ENCODE measurements at places on chromosomes 1 and 21.
A peak's percentile ranks its signal among the peaks of the same experiment; 100 is the strongest.

GRCh38 chr21:34523019-34523555, 11.1 kb upstream of the KCNE1 start:
- DNase-seq, result no peak

- no peak for DNase-seq
These were observed 6.9 kb downstream of the SERTAD4 start for GRCh38 chr1:210239349-210240111.

DNA sequence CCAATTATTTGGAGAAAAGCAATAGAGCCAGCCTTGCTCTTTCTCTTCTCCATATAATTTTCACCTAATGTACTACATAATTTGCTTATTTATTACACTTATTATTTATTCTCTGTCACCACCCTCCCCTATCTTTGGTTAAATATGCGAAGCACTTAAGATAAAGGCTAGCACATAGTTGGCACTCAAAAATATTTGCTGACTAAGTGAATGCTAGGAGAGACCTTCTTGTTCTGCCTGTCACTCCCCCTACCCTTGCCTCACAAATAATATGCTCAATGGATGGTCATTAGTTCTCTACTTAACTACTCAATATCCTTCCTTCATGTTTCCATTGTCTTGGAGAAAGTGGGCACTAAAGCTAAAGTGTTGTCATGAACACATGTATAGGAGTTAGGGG, 139.7 kb upstream of the ZC3H11B start:
- no peak for DNase-seq

DNA sequence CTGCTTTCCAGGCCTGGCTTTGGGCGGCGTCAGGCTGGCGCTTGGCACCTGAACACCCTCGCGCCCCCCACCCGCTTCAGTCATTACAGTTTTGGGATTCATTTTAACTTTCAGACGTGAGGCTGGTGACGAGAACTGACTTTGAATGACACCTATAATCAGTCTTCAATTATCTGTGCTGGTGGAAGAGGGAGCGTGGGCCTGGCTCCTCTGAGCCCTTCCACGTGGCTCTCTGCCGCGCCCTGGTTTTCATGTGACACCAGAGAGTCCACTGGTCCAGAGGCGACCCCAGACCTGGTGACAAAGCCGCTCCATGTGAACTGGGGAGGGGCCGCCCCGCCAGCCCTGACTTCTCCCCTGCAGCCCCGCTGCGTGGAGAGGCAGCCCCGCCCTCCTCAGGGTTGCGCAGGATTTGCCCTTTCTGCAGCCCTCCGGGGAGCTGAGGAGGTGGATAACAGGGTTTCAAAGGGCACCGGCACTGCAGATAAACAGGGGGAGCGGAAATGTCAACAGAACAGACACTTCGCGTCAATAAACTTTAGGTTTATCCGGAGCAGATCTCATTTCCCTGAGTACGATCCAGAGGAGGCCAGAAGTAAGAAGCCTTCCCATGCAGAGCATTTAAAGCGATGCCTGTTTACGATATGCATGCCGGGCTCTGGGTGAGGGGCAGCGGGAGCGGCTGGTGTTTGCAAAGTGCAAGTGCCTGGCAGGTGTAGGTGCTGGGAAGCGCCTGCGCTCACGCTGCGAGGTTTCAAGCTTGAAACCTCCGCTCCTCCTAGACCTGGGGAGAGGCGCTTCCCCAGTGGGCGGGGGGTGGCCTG, 56.4 kb downstream of the AJAP1 start:
- DNase-seq, result no peak

DNA sequence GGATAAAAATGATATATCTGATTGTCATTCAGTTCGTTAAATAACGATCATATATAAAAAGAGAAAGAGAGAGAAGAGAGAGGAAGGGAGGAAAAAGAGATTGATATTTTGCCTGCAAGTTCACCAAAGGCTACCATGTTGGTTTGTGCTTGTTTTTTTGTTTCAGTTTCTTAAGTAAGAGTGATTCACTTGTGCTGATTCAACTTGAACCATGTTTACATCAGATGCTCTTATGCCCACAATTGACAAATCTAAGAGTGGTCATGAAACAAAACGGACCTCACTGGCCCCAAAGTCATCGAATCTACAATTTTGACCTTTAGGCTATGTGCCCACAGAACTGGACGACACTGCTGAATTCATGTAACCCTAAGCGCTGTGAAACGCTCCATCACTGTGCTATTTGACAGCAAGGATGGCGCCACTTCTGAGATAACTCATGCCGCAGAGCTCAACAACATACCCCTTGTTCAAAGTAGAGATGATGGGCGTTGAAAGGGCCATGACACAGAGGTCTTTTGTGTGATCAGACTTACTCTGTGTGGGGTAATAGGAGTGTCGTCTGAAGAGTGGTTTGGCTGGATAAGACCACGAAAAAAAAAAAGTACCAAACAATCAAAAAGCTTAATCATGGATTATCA, 481.4 kb downstream of the SETD4 start:
- no peak for DNase-seq

GRCh38 chr1:187465441-187465840, 636.7 kb downstream of the PLA2G4A start:
- no peak for DNase-seq

- DNase-seq, result no peak
These were observed 7.7 kb downstream of the IL23R start for GRCh38 chr1:67173988-67174387.

DNA sequence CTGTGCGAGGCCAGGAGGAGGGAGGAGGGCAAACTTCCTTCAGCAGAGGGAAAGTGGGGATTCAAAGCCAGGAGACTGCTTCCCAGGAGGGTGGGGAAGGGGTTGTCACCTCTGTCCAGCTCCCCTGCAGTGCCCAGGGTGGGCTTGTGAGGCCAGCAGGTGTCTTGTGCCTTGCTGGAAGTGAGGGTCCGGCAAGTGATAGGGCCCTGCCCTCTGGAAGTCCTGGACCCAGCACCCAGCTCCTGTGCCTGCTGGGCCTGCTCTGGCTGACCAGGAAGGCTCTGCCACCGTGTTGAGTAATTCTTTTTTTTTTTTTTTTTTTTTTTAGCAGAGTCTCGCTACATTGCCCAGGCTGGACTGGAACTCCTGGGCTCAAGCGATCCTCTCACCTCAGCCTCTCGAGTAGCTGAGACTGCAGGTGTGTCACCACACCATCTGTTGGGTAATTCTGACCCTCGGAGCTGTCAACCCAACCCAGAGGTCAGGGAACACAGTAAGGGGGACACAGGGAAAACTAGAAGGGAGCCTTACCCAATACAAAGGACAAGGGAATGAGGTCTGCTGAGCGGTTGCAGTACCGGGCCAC, 1.0 kb downstream of the BEST4 start:
- DNase-seq, result no peak

- no peak for DNase-seq
These were observed 78.2 kb upstream of the CAPZB start for GRCh38 chr1:19563324-19564097.

- DNase-seq, result no peak
These were observed 80.1 kb upstream of the KCNK2 start for GRCh38 chr1:215002471-215002870.

DNA sequence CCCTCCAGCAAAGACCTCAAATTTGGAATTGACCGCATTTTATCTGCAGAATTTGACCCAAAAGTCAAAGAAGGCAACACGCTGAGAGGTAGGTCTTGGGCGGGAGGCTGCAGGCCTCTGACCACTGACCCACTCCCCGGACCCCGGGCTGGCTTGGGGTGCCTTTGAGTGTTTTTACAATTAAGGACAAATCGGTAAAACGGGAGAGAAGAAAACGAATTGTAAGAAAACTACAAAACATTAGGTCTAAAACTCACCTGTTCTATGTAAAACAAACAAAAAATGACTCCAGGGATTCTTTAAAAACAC, 1.1 kb downstream of the HLX start:
- DNase-seq, result no peak

DNA sequence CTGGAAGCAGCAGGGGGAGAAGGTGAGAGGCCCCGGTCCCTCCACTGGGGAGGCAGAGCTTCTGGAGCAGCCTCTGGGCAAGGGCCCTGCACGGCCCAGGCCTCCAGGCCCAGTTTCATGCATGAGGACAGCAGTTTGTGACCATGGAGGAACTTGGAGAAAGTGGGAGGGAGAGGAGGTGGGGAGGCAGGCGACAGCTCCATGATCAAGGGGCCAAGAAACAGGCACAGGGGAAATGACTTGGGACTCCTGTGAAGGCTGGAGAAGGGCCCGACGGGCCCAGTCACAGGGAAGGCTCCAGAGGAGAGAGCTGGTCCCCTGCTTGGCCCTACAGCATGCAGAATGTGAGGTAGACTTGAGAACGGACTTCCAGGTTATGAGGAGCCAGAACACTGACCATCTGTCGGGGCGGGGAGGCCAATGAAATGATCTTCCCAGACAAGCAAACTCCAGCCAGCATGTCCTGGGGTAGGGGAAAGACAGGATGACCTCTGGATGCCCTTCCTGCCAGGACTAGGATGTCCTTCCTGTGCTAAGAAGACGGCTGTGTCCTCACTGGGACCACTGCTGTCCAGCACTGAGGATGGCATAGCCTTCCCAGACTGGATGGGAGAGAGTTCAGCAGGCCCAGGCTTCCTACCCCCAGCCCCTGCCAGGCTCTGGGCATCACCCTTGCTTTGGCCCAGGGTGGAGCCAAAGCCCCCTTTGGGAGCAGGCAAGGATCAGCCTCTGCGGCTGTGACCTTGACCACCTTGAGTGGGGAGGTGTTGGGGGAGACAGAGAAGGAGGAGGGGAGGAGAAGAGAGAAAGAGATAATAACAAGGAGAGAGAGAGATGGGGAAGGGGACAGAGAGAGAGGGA, 548.2 kb downstream of the PTPRU start:
- no peak for DNase-seq

GRCh38 chr1:119000371-119001180, 12.4 kb upstream of the TBX15 start:
- no peak for DNase-seq

GRCh38 chr1:223482766-223483165, 89.6 kb downstream of the CCDC185 start:
- no peak for DNase-seq

GRCh38 chr1:169508432-169509338, 22.9 kb upstream of the SLC19A2 start:
- no peak for DNase-seq

- no peak for DNase-seq
These were observed 17.8 kb downstream of the TMEM50A start for GRCh38 chr1:25355841-25356395.

GRCh38 chr1:29547300-29547699, 311.0 kb downstream of the PTPRU start:
- no peak for DNase-seq

DNA sequence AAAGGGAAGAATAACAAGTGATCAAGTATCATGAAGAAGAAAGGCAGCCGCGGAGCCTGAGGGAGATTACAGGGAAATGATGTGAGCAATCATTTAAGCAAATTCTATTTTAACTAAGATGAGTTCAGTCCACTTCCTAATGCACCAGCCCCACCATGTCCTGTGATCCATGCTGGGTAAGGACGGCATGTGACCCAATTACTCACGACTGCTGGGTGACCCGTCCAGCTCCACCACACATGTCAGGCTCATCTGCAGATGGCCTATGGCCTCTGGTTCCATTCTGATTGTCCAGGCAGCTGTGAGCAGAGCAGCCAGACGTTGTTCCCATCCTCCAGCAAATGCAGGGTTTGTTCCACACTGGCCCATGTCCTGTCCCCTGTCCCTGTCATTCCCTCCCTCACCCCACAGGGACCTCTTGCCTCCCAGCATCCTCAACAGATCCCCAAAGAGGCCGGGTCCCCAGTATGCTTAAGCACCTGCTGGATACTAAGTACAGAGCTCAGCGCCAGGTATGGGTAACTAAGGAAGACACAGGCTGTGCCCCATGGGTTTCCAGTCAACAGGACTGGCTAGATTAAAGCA, 87.9 kb downstream of the MATN1 start:
- no peak for DNase-seq

DNA sequence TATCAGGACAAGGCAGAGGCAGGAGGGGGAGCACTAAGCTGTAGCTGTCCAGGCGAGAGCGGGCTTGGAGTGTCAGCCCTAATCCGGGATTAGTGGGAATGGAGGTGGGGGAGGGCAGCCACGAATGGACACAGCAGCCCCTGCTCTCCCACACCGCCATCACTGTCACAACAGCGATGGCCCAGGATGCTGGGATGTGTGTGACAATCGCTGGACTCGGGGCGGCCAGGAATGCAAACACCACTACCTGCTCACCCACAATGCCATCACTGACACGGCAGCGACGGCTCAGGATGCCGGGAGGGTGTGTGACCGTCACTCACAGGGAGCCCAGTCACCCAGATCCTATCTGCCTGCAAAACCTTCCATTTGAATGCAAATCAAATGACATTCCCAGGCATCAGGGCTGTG, 2.9 kb downstream of the C2CD2 start:
- no peak for DNase-seq

GRCh38 chr1:51788938-51789337, 89.6 kb downstream of the NRDC start:
- DNase-seq, result no peak

- DNase-seq, result peak; percentile 78
These were observed at the start of gene CDC7 for GRCh38 chr1:91500756-91501522. TSS of gene CDC7 (plus strand) at chr1:91500851. CDS start at chr1:91501717, 866 bp downstream.

GRCh38 chr1:160082487-160082886, 1.1 kb downstream of the KCNJ9 start:
- DNase-seq, result no peak

- DNase-seq, result no peak
These were observed 178.3 kb downstream of the ZSCAN20 start for GRCh38 chr1:33650708-33651107.

GRCh38 chr1:117336088-117336817, 31.0 kb upstream of the MAN1A2 start:
- DNase-seq, result no peak

- DNase-seq, result no peak
These were observed 198.1 kb upstream of the TMEM51 start for GRCh38 chr1:14955402-14955801.

DNA sequence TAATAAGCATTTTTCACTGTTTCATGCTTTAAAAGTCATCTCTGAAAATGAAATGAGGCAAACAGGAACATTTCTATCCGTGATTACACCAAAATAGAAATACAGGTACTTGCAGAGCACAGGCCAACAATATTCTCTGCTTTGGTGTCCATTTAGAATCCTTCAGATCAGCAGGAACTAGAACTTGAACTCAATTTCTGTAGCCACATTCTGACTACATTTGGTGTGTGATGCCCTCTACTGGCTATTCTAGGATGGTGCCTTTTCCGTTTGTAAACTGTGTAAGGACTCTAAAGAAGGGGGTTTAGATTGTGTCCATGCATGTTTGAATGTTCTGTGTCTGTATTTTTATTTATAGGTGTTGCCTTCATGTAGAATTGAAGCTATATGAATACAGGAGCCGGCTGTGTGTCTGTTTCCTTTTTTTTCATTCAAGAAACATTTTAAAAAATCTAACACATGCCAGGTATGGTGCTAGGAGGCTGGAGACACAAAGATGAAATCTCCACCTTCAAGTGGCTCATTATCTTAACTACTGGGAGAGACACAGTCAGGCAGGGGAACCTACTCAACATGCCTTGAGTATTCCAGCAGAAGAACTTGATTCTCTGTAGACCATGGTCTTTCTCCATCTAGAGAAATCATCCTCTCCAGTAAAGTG, 7.6 kb upstream of the ZNF326 start:
- peak; percentile 61 for DNase-seq

Data from central memory CD4-positive, alpha-beta T cell (primary cell).